ENCODE measurements at places on chromosomes 12 and 14. TPM values are rescaled to one million over a fixed set of nuclear protein-coding genes. Genes with fewer than 3 reads are reported as not detected.

DNA sequence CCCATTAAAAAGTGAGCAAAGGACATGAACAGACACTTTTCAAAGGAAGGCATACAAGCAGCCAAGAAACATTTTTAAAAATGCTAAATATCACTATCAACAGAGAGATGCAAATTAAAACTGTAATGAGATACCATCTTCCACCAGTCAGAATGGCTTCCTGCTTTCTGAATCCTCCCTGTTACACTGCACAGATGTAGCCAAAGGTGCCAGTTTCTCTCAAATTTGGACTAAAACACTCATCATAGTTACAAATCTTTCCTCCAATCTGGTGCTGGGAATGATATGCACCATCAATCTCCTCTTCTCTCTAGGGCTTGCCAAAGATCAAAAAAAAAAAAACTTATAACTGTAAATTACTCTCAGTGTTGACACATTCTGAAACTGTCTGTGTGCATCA, 311.8 kb upstream of the CLEC14A start:
- H3K27me3 ChIP-seq, result no peaks in the 10 kb centered on the region
- no peaks in the 10 kb centered on the region for H3K36me3 ChIP-seq
- no peak overlapping the region for H3K27ac ChIP-seq
- DNase-seq, result no peak
- no peaks in the 10 kb centered on the region for H3K4me1 ChIP-seq
- no peak overlapping the region for H3K4me3 ChIP-seq

- no peaks in the 10 kb centered on the region for H3K36me3 ChIP-seq
- no peak overlapping the region for H3K27ac ChIP-seq
- no peaks in the 10 kb centered on the region for H3K4me1 ChIP-seq
- DNase-seq, result no peak
- no peak overlapping the region for H3K4me3 ChIP-seq
Observed at GRCh38 chr12:95974358-95974757, 21.8 kb downstream of the HAL start.

GRCh38 chr12:24894879-24895278, 54.0 kb downstream of the BCAT1 start:
- no peak overlapping the region for H3K27ac ChIP-seq
- H3K27me3 ChIP-seq, result no peaks in the 10 kb centered on the region
- no peak for DNase-seq
- H3K36me3 ChIP-seq, result no peaks in the 10 kb centered on the region
- no peak overlapping the region for H3K4me3 ChIP-seq
- no peaks in the 10 kb centered on the region for H3K4me1 ChIP-seq

GRCh38 chr14:74765721-74766120, 2.6 kb downstream of the YLPM1 start:
- no peak for DNase-seq
- H3K36me3 ChIP-seq, result no peaks in the 10 kb centered on the region
- no peaks in the 10 kb centered on the region for H3K27me3 ChIP-seq
- H3K4me1 ChIP-seq, result peaks cover 58% of the 10 kb centered on the region
- no peak overlapping the region for H3K27ac ChIP-seq

- H3K4me1 ChIP-seq, result peaks cover 34% of the 10 kb centered on the region
- no peak overlapping the region for H3K27ac ChIP-seq
- H3K4me3 ChIP-seq, result no peak overlapping the region
- no peak for DNase-seq
Observed at GRCh38 chr14:72616811-72617210, 277.1 kb downstream of the DPF3 start.

DNA sequence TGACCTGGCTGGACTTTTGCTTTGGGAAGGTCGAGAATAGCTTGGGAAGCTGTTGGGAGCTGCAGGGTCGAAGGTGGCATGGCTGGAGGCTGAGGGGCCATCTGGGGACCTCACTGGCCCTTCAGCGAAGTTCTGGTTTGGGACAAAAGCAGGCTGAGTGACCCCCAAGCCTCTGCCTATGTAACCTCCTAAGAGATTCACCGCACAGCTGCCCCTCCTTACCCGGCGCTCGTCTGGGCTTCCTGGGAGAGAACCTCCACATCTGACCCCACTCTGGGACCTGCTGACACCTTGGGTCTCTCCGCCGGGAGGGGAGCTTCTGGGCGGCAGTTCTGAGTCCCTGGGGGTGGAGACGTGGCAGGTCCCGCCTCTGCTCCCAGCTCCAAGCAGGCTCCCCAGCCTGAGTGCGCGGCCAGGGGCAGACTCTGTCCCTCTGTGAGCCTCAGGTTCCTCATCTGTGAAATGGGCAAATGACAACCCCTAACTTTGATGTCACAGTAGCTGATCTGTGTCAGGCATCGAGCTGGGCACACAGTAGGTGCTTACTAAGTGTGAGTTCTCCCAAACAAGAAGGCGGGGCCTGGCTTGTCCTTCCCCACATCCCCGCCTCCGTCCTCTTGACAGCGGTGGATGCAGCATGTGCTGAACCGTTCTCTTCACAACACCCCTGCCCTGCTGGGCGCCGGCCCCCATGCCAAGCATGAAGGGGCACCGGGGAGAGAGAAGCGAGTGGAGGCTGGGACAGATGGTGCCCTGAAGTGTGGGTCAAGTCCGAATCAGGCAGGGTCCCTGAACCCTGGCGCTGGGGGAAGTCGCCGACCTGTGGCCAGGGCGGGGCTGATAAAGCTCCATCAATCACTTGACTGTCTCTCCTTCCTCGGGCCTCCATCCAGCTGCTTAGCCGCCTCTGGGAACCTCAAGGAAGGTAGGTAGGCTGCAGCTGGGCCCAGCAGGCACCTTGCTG, 3.8 kb downstream of the EXOC3L4 start:
- H3K27ac ChIP-seq, result peak overlapping the region; percentile 28
- H3K27me3 ChIP-seq, result no peaks in the 10 kb centered on the region
- no peaks in the 10 kb centered on the region for H3K4me1 ChIP-seq
- no peaks in the 10 kb centered on the region for H3K36me3 ChIP-seq
- H3K4me3 ChIP-seq, result no peak overlapping the region

- H3K27ac ChIP-seq, result no peak overlapping the region
- DNase-seq, result no peak
- H3K36me3 ChIP-seq, result no peaks in the 10 kb centered on the region
- no peak overlapping the region for H3K4me3 ChIP-seq
- H3K27me3 ChIP-seq, result no peaks in the 10 kb centered on the region
- no peaks in the 10 kb centered on the region for H3K4me1 ChIP-seq
Observed at GRCh38 chr14:30016002-30016401, 88.4 kb upstream of the PRKD1 start.

GRCh38 chr12:83027021-83027723, 340.5 kb downstream of the TMTC2 start:
- no peak overlapping the region for H3K27ac ChIP-seq
- no peaks in the 10 kb centered on the region for H3K4me1 ChIP-seq
- H3K27me3 ChIP-seq, result no peaks in the 10 kb centered on the region
- no peak overlapping the region for H3K4me3 ChIP-seq
- DNase-seq, result no peak
- no peaks in the 10 kb centered on the region for H3K36me3 ChIP-seq

DNA sequence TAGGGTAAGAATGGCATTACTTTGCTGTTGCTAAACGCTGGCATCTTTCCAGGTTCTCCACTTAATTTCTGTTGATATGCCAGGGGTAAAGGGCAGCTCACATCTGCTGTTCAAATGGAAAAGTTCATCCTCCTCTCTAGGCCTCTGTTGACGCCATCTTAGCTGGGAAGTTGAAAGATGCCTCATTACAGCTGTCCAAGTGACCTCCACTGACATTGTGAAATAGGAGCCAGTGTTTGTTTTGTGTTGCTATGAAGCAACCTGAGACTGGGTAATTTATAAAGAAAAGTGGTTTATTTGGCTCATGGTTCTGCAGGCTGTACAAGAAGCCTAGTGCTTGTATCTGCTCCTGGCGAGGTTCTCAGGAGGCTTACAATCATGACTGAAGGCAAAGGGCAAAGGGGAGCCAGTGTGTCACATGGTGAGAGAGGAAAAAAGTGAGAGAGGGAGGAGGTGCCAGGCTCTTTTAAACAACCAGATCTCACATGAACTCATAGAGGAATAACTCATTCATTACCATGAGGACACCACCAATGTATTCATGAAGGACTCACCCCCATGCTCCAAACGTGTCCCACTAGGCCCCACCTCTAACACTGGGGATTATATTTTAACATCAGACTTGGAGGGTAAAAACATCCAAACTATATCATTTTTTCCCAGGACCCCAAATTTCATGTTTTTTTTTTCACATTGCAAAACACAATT, 3.2 kb upstream of the ADAM21 start:
- H3K4me1 ChIP-seq, result no peaks in the 10 kb centered on the region
- no peaks in the 10 kb centered on the region for H3K36me3 ChIP-seq
- DNase-seq, result no peak

- H3K4me3 ChIP-seq, result no peak overlapping the region
- no peak overlapping the region for H3K27ac ChIP-seq
- H3K36me3 ChIP-seq, result no peaks in the 10 kb centered on the region
- peaks cover 6% of the 10 kb centered on the region for H3K4me1 ChIP-seq
Observed at GRCh38 chr12:76183459-76184186, 99.1 kb upstream of the NAP1L1 start.

- no peak for DNase-seq
- H3K27me3 ChIP-seq, result no peaks in the 10 kb centered on the region
- H3K27ac ChIP-seq, result no peak overlapping the region
- peaks cover 24% of the 10 kb centered on the region for H3K4me1 ChIP-seq
- H3K36me3 ChIP-seq, result no peaks in the 10 kb centered on the region
Observed at GRCh38 chr14:74936731-74937130, 13.7 kb upstream of the RPS6KL1 start.

- no peaks in the 10 kb centered on the region for H3K36me3 ChIP-seq
- DNase-seq, result no peak
- H3K4me1 ChIP-seq, result no peaks in the 10 kb centered on the region
- no peak overlapping the region for H3K4me3 ChIP-seq
- H3K27me3 ChIP-seq, result no peaks in the 10 kb centered on the region
Observed at GRCh38 chr12:5783289-5783920, 161.7 kb downstream of the ANO2 start.

- no peak overlapping the region for H3K4me3 ChIP-seq
- no peak overlapping the region for H3K27ac ChIP-seq
- no peak for DNase-seq
- no peaks in the 10 kb centered on the region for H3K4me1 ChIP-seq
Observed at GRCh38 chr14:50501642-50502041, 30.7 kb downstream of the MAP4K5 start.

- H3K36me3 ChIP-seq, result no peaks in the 10 kb centered on the region
- no peak for DNase-seq
- H3K27ac ChIP-seq, result no peak overlapping the region
- H3K27me3 ChIP-seq, result peaks cover 41% of the 10 kb centered on the region
Observed at GRCh38 chr14:104081951-104082464, 3.5 kb upstream of the ASPG start.

DNA sequence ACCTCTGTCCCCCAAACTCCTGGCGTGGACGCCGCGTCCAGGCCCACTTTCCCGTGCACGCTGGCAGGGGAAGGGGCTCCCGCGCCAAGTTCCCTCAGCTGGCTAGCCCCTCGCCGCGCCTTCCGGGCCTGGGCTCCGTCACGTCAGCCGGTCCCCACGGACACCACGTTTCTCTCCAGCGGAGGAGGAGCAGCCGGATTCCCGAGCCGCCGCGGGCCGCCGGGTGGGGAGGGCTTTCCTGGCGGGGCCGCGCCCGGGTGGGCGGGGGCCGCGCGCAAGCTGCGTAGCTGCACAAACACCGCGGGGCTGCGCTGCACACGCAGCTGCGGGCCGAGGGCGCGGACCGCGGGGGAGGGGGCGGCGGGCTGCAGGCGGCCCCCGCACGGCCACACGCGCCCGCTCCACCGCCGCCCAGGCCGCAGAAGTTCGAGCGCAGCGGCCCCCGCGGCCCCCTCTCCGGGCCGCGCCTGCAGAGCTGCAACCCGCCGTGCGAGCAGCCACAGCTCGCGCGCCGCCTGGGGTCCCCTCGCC, 45.1 kb upstream of the PNMA1 start:
- DNase-seq, result peak; percentile 94
- peak overlapping the region; percentile 98 for H3K27ac ChIP-seq
- H3K4me3 ChIP-seq, result peak overlapping the region; percentile 93
- H3K4me1 ChIP-seq, result peaks cover 80% of the 10 kb centered on the region
- H3K27me3 ChIP-seq, result no peaks in the 10 kb centered on the region

DNA sequence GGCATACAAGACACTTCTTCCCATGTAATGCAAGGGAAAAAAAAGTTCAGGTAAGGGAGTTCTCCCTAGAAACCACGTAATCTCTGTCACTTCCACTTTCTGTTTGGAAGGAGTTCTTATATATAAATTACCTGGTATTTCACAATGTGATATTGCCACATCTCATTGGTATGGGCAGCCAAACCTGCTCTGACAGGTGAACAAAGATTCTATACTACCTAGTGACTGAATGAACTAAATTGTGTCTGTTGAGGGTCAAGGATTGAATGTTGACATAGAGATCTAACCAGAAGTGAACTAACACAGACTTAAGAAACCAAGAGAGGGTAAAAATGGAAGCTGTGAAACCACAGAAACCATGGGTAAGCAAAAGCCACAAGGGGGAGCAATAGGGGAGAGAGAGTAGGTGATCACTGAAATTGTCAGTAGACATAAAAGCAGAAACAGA, 161.3 kb downstream of the RPL10L start:
- no peak for DNase-seq
- no peak overlapping the region for H3K4me3 ChIP-seq
- H3K36me3 ChIP-seq, result no peaks in the 10 kb centered on the region
- no peaks in the 10 kb centered on the region for H3K4me1 ChIP-seq
- H3K27ac ChIP-seq, result no peak overlapping the region
- no peaks in the 10 kb centered on the region for H3K27me3 ChIP-seq

GRCh38 chr14:37864861-37865718, 269.7 kb downstream of the TTC6 start:
- DNase-seq, result no peak
- H3K4me1 ChIP-seq, result no peaks in the 10 kb centered on the region
- H3K4me3 ChIP-seq, result no peak overlapping the region
- H3K36me3 ChIP-seq, result no peaks in the 10 kb centered on the region

DNA sequence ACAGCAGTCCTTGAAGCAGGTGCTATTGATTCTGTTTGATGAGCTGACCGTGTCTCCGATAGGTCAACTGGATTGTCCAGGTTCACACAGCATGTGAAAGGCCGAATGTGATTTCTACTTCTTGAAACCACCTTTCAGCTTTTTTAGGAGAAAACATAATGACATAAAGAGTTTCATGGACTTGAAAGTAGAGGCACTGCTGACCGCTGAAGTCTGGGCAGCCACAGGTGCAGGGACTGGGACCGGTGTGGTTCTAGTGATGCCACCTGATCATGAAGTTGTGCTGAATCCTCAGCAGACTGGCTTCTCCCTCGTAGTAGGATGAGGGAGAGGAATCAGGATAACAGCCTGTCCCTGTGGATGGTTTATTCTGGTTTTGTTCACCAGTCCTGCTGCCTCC, 108.1 kb downstream of the ETV6 start:
- no peaks in the 10 kb centered on the region for H3K27me3 ChIP-seq
- DNase-seq, result no peak
- H3K27ac ChIP-seq, result no peak overlapping the region
- peaks cover 70% of the 10 kb centered on the region for H3K4me1 ChIP-seq
- peaks cover 8% of the 10 kb centered on the region for H3K36me3 ChIP-seq

The FAR2 gene
- 27.9 TPM for total RNA-seq

The GLI1 gene
- total RNA-seq, result 1.1 TPM

The SALL2 gene
- 4.6 TPM for total RNA-seq

The RDH12 gene
- total RNA-seq, result not detected

The LRRC10 gene
- not detected for total RNA-seq

The KCNC2 gene
- not detected for total RNA-seq

The RGS6 gene
- total RNA-seq, result 7.3 TPM

The COX8C gene
- not detected for total RNA-seq

The NOVA1 gene
- 2.8 TPM for total RNA-seq

The MDGA2 gene
- not detected for total RNA-seq

The GDF3 gene
- 1.7 TPM for total RNA-seq

The TMCC3 gene
- 34.9 TPM for total RNA-seq

The EIF2S3B gene
- 1.3 TPM for total RNA-seq

The IRAK3 gene
- 143 TPM for total RNA-seq

Measured in spleen (tissue), 13 donors.